NCI-H1092 (cell line): ENCODE measurements at places on chromosomes 3 and 15.

DNA sequence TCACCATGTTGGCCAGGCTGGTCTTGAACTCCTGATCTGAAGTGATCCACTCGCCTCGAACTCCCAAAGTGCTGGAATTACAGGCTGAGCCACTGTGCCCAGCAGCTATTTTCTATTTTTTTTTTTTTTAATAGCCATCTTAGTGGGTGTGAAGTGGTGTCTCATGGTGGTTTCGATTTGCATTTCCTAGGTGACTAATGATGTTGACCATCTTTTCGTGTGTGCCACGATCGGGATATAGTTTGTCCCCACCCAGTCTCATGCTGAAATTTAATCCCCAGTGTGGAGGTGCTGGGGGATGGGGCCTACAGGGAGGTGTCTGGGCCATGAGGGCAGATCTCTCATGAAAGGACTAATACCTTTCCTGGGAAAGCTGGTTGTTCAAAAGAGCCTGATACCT, 41.8 kb upstream of the MUC13 start:
- DNase-seq = no peak

DNA sequence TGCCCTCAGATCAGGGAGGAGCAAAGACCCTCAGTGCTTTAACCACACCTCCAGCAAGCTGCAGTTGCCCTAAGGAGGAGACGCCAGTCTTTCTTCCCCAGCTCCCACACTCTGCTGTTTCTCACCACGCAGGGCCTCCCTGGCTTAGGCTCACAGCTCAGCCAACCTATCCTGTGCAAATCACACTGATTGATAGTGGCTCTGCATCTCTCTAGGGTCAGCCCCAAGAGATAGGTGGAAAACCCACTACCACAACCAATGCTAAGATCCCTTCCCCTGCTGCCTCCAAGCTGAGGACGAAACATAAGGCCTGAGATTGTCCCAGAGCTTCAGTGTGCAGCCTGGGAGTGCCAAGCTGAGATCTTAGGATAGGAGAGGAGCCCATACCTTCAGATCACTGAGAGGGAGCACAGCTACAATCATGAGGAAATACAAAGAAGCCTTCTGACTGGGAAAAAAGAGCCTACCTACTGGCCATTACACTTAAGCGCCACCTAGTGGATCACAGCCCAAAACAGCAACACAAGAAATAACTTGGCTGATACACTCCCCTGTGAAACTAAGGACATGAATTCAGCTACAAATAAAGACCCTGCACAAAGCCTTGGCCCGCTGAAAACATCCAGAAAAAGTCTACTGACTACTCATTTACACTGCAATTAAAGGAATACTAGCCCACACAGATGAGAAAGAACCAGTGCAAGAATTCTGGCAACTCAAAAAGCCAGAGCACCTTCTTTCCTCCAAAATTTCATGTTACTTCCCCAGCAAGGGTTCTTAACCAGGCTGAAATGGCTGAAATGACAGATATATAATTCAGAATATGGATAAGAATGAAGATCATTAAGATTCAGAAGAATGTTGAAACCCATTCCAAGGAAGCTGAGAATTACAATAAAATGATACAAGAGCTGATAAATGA, 271.5 kb upstream of the DCBLD2 start:
- DNase-seq = peak; percentile 14

DNA sequence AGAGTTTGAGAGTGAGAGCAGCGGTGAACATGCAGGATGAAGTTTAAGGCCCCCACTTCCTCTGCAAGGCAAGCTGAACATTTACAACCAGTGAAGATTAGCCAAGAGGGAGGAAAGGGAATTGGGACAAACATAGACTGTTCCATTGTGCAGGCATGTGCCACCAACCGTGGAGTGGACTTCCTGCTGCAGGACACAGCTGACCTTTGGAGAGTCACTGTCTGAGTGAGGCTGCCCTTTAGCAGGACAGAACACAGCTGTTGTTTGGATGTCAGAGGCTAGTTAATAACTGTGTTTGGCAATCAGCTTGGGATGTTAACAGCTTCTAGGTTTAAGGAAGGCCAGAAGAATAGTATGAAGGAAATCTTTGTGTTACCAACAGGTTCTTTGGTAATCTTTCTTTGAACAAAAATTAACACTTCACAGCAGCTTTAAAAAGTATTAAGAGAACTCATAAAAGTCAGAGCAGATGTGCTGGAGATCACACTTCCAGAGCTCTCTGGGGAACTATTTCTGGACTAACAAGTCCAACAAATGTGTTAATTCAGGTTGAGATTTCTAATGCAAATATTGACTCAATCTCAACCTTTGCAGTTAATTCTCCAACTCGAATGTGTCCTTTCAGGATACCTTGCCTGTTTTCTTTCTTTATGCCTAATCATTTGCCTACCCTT, 31.4 kb downstream of the CTDSPL start:
- no peak for DNase-seq

GRCh38 chr3:44509393-44509921, 32.0 kb upstream of the ZNF445 start:
- DNase-seq = no peak

- no peak for DNase-seq
Observed at GRCh38 chr3:8575364-8576104, 69.1 kb downstream of the SSUH2 start.

GRCh38 chr3:183195266-183195665, 32.7 kb upstream of the LAMP3 start:
- no peak for DNase-seq

DNA sequence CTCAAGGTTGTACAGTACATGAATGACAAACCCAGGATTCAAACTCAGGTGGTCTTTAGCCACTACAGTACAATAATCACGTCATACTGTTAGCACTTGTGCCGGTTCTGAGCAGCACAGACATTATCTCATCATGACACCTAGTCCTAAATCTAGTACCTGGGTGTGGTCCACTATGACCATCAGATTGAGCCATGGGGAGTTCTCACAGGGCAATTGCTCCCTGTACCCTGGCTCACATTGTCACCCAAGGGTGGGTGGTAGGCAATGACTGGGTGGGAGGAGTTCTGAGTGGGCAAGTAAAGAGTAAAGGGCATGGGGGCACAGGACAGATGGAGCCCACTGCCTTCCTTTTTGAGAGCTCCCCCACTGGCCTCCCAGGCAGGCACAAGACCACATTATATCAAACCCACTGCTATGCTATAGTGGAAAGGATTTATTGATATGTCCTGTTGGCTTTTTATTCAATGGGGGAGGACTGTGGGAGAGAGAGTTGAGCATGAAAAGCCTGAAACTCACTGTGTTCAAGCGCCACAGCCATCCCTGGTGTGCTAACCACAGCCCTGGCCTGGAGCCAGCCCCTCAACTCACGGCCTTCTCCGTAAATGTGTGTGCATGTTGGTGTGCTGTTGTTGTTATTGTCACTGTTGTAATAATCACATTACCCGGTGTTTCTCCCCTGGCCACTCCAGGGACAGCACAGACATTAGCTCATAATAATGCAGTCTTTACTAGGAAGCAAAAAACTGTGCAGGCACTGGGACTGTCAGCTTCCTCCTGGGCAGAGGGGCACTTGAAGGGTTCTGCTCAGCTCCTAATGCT, 27.3 kb downstream of the ADCY5 start:
- no peak for DNase-seq

DNA sequence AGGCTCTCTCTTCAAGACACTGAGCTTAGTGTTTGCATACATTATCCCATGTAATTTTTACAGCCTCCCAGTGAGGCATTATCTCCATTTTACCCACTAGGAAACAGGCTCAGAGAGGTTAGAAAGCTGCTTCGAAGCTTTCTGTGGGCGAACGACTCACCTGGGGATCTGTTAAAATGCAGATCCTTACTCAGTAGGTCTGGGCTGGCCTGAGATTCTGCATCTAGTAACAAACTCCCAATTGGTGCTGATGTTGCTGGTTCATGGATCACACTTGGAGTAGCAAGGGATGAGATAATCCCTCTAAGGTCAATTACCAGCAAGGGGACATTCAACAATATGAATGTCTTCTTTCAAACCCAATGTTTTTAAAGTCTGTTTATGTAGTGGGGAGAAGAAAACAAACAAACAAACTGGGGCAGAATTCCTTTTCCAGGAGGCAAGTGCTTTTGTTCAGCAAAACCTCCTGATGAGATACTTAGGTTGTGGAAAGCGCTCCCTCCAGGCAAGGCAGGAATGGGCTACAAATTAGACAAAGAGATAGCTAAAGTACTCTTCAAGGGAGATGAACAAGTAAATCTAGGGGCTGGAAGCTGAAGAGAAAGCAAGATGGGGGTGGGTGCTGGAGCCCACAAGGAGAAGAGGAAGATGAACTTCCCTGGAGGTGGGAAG, 311.9 kb downstream of the SHQ1 start:
- no peak for DNase-seq

DNA sequence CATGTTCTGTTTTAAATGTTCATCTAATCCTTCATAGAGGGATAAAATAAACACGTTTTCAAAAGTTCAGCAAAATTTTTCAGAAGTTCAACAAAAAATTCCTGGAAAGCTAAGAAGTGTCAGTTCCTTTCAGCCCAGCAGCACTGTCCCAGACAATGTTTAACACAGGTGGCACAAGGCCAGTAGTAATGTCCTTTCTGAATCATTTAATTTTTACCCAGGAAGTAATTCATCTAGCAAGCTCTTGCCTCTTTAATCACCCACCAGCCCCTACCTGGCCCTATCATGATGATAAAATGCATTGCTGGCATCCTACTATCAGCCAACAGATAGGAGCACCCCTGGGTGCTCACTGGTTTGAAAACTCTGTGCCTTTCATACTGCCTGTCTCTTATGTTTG, 627.1 kb upstream of the ADAMTS9 start:
- DNase-seq = no peak

DNA sequence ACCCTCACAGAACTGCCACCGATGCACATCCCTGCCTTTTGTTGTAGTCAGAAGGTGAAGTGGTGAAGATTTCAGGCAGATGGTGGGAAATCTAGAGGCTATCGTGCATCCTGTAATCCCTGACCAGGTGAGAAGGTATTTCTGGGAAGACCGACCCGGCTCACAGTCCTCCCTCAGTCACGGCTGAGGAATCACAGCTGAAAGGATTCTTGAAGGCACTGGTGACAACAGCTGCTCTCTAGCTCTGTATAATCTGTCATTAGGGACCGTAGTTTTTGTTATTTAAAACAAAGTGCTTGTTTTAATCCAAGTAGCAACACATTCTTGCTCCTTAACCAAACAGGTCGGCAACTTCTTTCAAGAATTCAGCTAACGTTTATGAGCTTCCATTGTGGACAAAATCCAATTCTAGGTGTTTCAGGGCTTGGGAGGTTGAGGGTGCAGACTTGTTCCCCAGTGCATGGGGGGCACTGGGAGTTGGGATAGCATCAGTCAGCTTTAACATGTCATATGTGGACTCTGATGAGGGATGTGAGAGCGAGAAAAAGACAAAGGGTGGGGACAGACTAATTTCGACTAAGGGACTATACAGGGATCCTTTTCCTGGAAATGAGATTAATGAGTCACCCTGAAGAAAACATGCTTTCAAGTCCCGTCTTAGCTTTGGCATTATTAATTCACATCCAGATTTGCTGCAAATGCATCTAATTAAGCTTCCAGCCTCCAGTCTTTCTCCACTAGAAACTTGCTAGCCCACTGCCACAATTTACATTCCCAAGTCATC, 141.0 kb upstream of the RASGRP1 start:
- no peak for DNase-seq

- no peak for DNase-seq
Observed at GRCh38 chr3:33433843-33434242, 6.4 kb downstream of the UBP1 start.

- no peak for DNase-seq
Observed at GRCh38 chr3:197775317-197775716, 15.7 kb upstream of the LRCH3 start.

GRCh38 chr3:31634476-31634875, 101.8 kb downstream of the STT3B start:
- DNase-seq = no peak

DNA sequence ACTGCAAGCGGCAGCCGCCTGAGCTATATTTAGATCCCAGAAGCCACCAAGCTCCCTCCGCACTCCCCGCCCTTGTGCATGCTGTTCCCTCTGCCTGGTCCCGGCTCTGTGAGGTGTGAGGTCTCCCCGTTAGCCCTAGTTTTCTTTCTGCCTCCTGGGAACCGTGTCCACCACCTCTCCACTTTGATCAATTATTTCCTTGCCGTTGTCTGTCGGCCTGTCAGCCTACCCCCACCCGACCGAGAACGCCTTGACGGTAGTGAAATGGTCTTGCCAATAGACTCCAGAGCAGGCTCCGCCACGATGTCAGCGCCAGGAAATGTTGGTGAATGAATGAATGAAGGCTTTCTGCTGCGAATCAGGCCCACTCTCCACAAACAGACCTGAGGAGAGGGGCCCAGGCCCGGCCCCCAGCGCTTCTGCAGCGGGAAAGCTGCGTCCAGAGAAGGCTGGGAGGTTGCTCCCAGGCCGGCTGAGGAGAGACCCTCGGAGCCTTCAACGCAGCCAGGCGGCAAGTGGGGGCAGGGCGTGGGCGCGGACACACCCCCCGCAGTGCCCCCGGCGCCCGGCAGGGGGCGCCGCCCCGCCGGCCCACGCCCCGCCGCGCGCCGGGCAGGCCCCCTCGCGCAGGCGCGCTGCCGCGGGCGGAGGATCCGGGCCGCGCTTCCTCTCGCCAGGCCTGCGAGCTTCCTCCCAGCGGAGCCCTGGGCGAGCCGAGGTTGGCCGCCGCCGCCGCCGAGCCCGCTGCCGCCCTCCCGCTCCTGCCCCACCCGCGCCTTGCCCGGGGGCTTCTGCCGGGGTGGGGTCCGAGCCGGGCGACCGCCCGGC, at the start of gene CSK:
TSS of gene CSK (plus strand) at position 650 of the 828 bp plus-strand sequence. CDS start 16,218 bp downstream, outside the sequence.
- DNase-seq = peak; percentile 37

GRCh38 chr3:90010341-90010740, 902.9 kb downstream of the EPHA3 start:
- DNase-seq = no peak

- DNase-seq = no peak
Observed at GRCh38 chr15:88036154-88036839, 220.2 kb downstream of the NTRK3 start.

- DNase-seq = peak; percentile 24
Observed at GRCh38 chr3:122975163-122975923, 52.2 kb downstream of the SEMA5B start.

DNA sequence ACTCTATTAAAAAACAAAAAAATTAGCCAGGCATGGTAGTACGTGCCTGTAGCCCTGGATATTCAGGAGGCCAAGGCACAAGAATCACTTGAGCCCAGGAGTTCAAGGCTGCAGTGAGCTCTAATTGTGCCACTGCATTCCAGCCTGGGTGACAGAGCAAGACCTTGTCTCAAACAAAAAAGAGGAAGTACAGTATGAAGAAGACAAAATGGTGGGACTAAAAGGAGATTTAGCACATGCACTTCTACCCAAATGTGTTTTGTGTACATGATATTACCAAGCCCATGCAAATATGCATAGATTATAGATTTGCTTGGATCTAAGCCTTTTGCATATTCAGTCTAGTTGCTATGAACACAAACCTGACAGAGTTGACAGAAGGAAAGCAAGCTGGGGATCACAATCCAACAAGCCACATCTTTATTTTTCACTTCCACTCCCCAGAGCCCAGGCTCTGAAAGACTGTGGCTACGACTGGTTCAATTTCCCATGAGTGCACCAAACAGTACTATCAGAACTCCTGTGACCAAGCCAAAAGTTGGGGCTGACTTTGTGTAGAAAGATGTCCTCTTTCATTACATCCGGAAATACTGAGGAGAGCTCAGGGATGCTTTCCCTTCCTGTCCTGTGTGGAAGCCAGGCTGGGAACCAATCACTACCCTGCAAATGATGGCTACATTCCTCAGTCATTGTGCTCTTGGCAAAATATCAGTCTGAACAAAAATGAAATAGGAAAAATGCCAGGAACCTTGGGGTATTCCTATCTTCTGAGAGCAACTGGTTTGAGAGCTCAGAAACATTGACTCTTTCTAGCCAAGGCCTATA, 49.4 kb downstream of the TGM4 start:
- no peak for DNase-seq

GRCh38 chr3:154304116-154304786, 20.0 kb downstream of the DHX36 start:
- DNase-seq = no peak
